Glutamatergic neuron (in vitro differentiated cells): ENCODE measurements at places on chromosomes 16 and 17.

- DNase-seq: no peak
These were observed 14.3 kb upstream of the NAGLU start for GRCh38 chr17:42521666-42522262.

DNA sequence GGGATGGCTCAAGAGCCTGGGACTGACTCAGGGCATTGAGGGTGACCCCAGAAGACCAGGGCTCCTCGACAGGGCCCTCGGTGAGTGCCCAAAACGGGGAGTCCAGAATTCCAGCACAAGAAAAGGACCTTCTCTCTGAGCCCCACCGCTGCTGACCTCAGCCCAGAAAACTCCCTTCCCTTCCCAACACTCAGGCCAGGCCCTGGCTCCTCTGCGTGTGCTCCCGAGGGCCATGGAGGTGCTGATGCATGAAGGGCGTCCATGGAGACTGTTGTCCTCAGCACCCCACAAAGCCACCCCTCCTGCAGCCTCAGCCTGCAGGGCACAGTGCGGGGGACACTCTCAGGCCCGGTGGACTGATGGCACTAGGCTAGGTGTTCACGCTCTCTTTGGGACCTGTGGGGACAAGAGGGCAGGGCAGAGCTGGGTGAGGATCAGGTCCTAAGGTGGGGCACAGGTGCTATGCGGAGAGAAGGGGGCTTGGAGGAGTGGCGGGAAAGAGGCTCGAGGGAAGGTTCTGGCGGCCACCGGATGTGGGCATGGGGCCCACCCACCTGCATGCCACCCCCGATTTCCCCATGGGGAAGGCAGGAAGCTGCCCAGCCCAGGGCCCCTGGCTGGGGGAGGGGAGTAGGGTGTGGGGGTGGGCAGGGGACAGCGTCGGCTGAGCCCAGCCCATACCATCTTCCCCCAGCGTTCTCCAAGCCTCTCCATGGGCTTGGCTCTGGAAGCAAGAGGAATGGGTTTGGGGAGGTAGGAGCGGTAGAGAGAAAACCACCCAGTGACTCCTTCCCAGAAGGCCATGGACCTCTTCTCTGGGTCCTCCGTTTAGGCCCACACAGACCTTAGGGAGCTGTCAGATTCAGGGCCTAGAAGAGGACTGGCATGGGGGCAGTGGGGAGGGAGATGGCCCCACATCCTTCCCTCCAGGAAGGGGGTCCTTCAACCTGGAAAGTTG is 4.5 kb upstream of the TSPOAP1 start:
- no peak for DNase-seq

- DNase-seq: no peak
These were observed 58.3 kb downstream of the TNRC6C start for GRCh38 chr17:78016852-78017251.

DNA sequence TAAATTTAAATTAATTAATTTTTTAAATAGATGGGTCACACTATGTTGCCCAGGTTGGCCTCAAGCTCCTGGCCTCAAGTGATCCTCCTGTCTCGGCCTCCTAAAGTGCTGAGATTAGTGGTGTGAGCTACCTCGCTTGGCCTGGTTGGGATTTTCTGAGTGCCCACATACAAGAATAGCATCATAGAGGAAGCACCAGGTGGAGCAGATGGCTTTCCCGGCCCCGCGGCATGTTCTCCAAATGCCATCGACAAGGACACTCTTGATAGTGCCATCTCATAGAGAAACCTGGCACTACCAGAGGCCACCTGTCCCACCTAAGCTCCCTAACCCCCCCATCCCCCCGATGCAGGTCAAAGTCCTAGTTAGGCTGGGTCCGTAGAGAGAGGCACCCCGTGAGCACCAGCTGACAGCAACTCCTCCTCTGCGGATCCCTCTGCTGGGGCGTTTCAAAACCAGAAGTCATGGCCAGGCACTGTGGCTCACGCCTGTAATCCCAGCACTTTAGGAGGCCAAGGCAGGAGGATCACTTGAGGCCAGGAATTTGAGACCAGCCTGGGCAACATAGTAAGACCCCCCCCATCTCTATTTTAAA is 65.9 kb downstream of the DNAH3 start:
- DNase-seq: no peak

- DNase-seq: peak; percentile 1
These were observed 6.7 kb downstream of the EPN2 start for GRCh38 chr17:19243838-19244237.

GRCh38 chr17:50615828-50616227 is 18.9 kb upstream of the ABCC3 start:
- DNase-seq: no peak

DNA sequence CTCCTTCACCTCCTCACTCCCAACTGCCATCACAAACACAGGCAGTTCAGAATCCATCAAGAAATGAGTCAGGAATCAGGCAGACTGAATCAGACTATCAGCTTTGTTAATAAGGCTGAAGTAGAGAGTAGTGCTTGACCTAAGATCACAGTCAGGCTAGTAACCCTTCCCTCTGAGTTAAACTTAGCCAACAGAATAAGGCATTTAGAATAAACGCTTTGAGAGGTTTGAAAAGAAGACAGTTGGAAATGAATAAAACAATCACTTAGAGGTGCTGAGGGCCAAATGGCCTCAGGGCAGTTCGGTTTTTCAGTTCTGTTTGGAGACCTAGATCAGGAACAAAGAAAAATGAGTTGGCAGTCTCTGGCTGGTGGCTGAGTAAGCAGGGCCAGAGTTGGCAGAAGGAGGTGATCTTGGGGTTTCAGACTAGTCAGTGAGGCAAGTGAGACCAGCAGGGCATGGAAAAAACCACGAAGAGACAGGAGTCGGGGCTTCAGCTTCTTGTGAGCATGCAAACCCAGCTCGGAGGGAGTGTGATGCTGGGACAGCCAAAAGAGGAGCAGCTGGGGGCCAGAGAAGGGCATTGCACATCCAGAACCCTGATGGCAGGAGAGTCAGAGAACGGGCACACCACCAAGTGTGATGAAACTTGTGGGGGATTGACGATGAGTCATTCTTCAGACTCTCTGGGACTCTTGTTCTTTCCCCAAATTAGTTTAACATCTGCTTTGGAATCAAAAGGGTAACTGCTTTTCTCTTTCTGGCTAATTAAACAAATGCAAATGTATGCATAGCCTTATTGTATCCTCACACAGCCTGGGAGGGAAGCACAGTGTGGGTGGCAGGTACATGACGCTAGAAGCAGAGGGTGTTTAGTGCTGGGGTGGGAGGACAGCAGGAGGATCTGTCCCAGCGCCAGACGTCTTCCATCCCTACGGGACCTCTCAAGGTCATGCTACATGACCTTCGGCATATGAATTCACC is 54.8 kb downstream of the SPECC1 start:
- no peak for DNase-seq

GRCh38 chr17:77580531-77581270 is 377.8 kb upstream of the TNRC6C start:
- DNase-seq: no peak

DNA sequence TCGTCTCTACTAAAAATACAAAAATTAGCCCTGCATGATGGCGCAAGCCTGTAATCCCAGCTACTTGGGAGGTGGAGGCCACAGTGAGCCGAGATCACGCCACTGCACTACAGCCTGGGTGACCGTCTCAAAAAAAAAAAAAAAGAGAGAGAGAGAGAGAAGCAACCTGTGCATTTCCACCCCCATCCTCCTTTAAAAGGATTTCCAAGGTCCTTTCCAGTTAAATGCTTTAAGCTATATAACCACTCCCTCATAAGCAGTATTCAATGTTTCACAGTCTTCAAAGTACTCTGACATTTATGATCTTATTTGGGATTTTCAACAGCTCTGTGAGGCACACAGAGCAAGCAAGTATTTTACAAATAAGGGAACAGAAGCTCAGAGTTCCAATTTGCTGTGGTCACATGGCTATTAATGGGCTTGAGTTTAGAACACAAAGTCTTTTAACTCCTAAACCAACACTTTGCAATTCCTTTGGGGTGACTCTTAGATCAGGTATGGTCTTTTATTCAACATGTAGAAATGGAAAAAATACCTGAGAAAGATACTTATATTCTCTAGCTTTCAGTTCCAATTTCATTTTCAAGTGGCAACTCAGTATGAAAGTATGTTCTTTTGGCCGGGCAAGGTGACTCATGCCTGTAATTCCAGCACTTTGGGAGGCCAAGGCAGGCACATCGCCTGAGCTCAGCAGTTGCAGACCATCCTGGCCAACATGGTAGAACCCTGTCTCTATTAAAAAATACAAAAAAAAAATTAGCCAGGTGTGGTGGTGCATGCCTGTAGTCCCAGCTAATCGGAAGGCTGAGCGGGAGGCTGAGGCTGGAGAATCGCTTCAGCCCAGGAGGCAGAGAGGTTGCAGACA is 31.3 kb downstream of the SPOP start:
- DNase-seq: no peak

DNA sequence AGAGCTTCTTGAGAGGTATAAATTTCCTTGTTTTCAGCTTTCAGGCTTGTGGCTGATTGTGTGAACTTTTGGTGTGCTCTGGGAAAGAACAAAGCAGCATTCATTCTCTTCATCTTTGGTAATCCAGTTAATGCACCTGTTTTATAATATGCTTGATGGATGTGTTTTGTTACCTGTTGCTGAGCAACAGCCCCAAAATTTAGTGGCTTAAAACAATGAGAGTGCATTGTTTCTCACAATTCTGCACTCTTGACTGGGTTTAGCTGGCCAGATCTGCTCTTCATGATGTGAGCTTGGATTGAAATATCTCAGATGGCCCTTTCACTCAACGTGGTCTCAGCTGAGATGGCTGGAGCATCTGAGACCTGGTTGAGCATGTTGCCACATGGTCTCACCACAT is 58.7 kb upstream of the NOL11 start:
- DNase-seq: no peak

GRCh38 chr16:678858-679813 is 1.1 kb upstream of the STUB1 start:
- DNase-seq: peak; percentile 79

GRCh38 chr16:61791464-61791863 is 244.8 kb downstream of the CDH8 start:
- no peak for DNase-seq

GRCh38 chr17:8438441-8438840 is 2.8 kb downstream of the NDEL1 start:
- no peak for DNase-seq

DNA sequence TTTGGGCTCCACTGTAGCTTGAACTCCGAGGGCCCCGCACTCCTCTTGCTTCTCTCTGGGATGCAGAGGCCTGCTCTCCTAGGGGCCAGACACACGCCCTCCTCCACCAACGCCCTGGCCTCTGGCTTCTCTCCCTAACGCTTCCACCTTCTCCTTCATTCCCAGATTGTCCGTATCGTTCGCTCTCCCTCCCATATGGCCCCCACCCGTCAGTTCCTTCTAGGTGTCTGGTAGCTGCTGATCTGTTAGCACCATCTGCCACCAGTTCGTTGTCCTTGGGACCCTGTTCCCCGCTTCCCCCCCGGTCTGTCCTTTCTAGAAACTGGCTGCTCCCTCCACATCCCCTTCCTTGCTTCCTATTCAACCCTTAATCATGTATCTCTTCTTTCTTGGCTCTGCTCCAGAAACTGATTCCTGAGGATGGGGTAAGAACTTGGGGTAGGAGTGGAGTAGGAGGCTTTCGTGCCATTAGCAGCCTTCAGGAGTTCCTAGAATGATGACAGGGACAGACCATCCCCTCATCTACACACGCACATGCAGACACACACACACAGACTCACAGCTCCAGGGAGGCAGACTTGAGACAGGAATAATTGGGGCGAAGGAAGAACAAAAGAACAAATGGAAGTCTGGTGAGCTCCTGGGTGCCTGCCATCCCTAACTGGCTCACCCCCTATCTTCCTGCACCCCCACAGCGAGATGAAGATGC is 4.3 kb downstream of the ATP1B2 start:
- no peak for DNase-seq
